CD4-positive, alpha-beta T cell treated with Interleukin-2 at 100 ng/mL for 4 hours (primary cell): ENCODE measurements at places on chromosomes 2 and 18.

- no peak for DNase-seq
These were observed 139.9 kb upstream of the CDH7 start for GRCh38 chr18:65610939-65611338.

DNA sequence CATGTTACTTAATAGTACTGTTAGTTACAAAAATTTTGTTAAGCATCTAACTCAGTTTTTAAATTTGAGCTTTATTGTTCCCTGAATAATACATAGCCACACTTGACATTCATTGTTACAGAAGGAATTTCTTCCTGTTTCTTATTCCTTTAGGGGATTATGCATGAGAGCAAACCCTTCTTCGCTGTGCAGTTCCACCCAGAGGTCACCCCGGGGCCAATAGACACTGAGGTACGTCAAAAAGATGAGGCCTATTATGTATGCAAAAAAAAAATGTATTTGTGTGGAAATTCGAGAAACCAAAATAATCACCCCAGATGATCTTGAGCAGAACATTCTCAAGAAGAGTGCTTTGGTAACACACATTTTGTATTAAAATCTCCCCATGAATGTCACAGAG is 36.3 kb downstream of the CPS1 start:
- no peak for DNase-seq

DNA sequence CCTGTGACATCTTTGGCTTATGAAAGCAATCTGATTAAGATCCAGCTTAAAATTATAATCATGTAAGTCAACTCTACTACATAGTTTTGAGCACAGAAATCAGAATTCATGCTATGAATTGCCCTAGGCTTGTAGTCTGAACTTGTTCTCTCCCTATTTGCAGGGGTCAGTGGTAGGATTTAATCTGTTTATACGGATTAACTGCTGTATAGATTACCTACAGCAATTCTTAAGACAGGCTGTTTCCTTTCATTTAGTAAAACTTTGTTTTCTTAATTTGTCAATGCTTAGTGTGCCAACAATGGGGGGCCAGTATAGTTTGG is 287.9 kb downstream of the PDE11A start:
- DNase-seq = no peak

- DNase-seq = peak; percentile 72
These were observed 59.9 kb downstream of the SUMO1 start for GRCh38 chr2:202178346-202178958.

DNA sequence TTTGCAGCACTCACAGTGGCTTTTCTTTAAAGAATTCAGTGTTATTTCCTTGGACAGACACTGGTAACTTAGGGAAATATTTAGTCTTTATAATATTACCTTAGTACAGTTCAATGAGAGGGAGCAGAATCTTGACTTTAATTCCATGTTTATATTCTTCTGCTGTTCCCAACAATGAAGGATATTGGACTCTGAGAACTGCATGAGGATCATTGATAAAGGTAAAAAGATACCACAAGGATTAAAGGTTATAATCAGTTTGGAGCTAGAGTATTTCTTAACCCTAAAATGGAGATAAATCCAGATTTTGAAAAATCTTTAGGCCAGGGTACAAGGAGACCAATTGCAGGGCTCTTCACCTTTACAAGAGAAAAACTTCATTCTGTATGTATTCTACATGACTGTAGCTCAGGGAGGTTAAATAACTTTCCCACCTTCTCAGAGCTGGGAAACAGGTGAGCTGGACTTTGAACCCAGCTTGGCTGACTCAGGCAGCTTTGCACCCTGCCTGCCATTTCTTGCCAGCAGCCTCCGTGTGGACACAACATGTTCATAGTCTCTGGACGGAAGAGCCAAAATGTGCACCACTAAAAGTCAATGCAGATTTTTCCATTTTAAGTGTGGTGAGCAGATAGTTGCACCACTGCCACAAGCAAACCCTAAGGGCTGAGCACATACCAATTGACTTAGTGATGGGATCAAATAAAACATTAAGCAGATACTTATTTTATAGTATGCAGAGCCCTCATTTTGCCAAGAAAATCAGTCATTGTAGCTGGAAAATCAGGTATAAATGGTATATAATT is 26.7 kb downstream of the UPP2 start:
- DNase-seq = no peak

- no peak for DNase-seq
These were observed 272.4 kb upstream of the NRXN1 start for GRCh38 chr2:51304311-51304710.

DNA sequence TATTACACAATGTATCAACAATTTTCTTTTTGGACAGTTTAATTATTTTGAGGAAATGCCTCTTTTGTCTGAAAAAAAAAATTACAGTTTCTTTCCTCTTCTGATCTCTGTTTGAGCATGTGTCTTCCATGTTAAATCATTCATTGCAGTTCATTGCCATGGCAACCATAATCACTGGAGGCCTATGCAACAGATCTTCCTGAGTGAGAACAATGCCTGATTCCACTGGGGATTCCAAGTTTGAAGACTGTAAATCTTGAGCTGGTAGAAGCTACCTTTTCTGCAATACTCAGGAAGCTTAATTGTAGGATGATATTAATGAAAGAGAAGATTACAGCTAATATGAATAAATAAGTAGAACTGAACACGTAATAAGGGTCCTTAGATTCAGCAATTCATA is 721.4 kb upstream of the CNTNAP5 start:
- no peak for DNase-seq

GRCh38 chr2:98816281-98816680 is 85.3 kb upstream of the MGAT4A start:
- no peak for DNase-seq
